Omental fat pad (tissue), 4 donors: ENCODE measurements at places on chromosomes 7 and 10. TPM values are rescaled to one million over a fixed set of nuclear protein-coding genes. Genes with fewer than 3 reads are reported as not detected.
A peak's percentile ranks its signal among the peaks of the same experiment; 100 is the strongest.

ALOX5 gene
- 40.6 TPM for total RNA-seq

OR9A2 gene
- not detected for total RNA-seq

NOLC1 gene
- 48.4 TPM for total RNA-seq

- DNase-seq = peak; percentile 32
These were observed 35.8 kb downstream of the GPER1 start for GRCh38 chr7:1123715-1124114.

DNA sequence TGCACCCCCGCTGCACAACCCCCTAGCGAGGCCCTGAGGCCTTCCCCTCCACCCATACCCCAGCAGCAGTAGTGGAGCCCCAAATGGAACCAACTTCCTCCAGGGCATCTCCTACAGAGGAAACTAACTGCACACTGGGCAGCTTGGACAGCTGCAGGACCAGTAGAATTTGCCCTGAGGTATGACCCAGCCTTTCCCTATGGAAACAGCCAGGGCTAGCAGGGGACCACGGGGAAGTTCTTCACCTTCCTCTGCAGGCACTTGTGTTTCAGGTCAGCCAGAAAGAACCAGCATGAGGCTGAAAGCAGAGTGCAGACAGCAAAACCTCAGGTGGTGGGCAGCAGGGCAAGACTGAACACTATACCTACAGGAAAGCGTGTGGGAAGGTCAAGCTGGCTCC is 5.7 kb upstream of the EEPD1 start:
- DNase-seq = no peak

GRCh38 chr10:34956756-34957155 is 133.4 kb downstream of the CUL2 start:
- DNase-seq = no peak

GRCh38 chr10:9301554-9301953 is 1247.1 kb downstream of the GATA3 start:
- no peak for DNase-seq

DNA sequence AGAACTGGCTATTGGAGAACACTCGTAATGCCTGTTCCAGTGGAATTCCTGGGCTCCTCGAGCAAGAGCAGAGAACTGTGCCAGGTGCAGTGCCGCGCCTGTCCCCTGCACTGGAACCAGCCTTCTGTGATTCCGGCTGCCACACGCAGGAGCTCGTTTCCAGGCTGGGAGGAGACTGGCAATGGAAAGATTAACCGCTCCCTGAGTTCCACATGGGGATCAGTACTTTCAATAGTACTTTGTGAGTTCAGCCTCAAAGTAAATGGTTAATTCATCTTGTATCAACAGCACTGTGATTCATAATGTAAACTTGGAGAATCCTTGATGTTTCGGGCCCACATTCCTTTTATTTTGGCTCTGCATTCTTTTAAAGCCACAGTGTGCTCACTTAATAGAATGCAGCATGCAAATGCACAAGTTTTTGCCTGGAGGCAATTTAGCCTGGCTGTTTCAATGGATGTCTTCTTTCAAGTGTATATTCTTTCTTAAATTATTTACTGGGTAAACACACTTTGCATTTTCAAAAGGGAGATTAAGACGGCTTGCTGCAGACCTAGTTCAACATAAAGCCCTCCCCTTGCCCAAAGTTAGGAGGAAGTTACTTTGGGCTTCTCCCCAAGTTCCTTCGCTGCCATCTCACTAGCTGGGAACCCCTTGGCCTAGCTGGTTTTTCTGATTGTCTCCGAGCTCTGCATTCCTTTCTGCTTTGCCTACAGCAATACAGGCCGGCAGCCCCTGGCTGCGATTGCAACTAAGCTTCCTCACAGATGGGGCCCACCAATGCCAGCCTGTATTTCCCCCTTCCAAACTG is 138.1 kb upstream of the TCF7L2 start:
- DNase-seq = no peak

DNA sequence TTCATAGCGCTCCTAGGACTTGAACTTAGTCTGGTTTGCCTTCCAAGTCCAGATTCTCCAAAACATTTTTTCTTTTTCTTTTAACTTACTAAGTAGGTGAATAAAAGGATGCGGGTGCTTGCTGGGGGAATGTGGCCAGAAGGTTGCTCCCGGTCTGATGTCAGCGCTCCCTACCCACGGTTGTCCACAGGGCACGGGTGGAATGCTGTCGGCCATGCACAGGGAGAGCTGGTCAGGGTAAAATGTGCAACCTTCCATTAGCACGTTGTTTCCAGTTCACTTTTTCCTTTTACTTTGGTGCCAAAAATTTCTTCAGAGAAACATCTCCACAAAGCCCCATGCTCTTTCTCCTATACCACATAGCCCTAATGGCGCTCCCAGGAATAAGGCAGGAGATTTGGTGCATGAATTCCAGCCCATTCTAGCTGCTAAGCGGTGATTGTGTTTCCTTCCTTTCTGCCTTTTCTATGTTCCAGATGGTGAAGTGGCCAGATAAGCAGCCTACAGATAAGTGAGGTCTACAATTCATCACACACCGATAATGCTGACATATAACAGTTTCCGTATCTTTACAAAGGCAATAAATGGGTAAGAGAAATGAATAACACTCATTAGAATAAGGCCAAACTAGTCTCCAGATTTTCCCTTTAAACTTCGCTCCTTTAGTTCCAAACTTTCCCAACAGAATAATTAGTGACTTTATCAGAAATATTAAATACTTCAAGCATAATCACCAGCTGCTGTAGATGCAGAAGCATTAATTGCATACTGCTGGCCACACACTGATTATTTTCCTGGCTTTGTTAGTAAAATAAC is 138.3 kb upstream of the FGFR2 start:
- no peak for DNase-seq

DNA sequence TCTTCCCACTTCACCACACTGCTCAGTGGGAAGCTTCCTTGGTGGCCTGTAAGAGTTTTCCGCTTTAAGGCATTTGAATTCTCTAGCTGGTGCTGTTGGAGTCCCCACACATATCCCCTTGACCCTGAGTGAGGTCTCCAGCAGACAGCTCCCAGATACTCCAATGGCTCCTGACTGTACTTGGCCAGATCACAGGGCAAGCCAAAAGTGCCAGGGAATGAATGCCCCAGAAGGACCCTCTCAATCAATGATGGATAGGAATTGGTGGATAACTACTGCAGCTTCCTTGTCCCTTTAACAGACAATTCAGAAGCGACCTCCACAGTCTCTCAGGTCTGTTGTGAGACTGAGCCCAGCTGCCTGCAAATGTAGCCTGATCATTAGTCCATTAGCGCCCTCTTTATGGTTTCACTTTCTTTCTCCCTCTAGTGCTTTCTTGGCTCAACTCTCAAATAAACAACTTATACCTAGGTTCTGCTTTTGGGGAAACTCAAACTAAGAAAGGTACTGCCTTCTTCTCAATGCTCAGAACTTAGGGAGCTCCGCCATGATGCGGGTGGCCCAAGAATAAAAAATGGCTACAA is 283.0 kb downstream of the TCF7L2 start:
- DNase-seq = no peak

DNA sequence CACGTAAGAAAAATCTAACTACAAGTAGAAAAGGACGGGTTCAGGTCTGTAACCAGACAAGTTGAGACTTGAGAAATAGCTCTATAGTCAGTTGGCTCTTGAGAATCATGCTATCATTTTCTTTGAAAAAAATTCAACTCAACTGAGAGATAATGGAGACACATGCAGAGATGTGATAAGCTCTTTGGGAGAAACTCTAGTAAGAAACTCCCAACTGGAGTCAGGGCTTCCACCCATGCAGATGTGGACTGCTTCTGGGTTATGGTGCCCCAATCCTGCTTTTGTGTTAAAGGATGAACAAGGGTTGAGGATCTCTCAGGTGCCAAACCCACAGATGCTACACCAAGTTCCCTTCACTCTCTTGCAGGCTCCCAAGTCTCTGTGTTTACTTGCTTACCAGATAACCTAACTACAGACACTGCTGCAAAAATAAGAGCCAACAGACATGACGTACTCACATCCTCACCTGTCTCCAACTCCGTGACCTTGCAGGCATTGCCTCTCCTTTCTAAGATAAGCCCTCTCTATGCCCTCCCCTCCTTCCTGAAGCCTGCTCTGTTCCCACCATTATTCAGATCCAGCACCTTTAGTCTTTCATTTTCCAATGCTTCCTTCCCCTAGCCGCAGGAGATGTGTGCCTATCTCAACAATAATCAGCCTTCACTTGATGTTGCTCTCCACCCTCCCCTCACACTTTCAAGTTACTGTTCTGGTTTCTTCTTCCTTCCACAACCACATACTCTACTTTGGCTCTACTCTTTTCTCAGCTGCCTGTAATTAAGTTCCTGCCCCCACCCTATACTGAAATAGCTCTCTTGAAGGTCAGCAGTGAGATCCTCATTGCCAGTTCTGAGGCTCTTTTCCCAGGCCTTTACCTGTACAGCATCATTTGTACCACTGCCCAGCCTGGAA is 130.0 kb downstream of the ICA1 start:
- no peak for DNase-seq

DNA sequence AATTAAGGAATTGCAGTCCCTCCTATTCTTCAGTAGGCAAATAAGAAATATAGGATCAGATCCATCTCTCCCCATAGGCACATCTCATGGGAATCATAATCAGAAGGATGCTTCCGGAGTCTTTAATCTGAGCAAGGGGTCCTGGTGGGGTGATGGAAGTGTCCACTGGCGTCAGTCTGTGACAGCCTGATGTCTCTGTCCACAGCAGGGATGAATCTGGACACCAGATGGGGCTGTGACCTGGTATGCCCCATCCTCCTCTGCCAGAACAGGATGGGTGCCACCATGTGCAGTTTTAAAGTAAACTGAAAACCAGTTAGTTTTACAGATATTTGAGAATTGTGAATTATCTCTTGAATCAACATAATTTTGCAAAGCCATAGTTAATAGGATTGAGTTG is 148.7 kb downstream of the C1GALT1 start:
- DNase-seq = no peak

DNA sequence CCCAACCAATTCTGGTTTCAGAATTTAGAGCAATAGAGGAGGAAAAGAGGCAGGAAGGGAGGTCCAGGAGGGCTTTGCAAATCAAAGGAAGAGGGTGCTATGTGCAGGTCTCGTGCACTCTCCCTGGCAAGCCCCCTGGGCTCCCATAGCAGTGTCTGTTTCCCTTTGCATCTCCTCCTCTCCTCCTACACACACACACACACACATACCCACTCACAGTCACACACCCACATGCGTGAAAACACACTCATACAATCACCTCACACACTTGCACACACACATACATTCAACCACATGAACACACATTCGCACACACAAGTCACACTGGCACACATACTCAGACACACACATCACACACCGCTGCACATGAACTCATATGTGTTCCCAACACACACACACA is 105.3 kb downstream of the OAT start:
- DNase-seq = peak; percentile 16

GRCh38 chr7:106863274-106863997 is 1.6 kb upstream of the PIK3CG start:
- DNase-seq = no peak

GRCh38 chr10:86440874-86441843 is 74.6 kb upstream of the GRID1 start:
- DNase-seq = no peak

GRCh38 chr10:117250411-117250810 is 9.5 kb downstream of the SLC18A2 start:
- DNase-seq = no peak

DNA sequence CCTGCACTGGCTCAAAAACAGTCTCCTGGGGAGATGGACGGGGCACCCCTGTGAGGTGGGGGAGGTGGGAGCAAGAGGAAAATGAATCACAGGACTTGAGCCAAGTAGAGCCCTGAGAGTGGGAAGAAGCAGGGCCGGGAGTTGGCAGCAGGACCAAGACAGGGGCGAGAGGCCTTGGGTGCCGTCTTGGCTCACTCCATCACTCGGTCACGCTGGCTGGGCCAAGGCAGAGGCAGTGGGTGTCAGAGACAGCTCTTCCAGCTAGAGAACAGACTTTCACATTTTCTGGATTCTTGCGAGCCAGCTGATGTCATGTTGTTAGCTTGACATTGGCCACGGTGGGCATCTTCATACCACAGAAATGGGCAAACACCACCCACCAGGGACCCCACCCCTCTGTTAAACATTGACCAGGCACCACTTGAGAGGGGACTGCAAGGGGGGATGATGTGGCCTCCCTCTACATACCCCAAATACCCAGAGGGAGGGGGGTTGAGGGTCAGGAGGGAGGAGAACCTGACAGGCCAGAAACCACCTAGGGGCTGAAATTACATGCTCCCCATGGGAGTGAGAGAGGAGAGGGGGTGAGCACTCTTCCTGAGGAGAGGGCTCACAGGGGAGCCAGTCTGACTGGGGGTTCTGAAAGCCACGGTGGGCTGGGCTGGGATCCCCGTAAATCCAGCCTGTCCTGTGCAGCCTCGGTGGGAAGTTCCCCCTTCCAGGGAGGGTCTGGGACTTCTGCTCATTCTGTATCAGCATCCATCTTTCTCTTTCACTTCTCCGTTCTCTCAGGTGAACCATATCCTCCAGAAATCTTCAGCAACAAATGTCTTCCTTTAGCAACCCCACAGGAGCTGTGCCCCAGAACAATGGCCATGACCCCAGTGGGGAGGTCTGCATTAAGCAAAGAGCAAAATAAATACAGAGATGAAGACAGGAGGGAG is 19.6 kb downstream of the CAMK2B start:
- DNase-seq = peak; percentile 18

- no peak for DNase-seq
These were observed 17.0 kb upstream of the RAPGEF5 start for GRCh38 chr7:22373911-22374310.

- DNase-seq = no peak
These were observed 134.1 kb downstream of the ADARB2 start for GRCh38 chr10:1603181-1603580.

DNA sequence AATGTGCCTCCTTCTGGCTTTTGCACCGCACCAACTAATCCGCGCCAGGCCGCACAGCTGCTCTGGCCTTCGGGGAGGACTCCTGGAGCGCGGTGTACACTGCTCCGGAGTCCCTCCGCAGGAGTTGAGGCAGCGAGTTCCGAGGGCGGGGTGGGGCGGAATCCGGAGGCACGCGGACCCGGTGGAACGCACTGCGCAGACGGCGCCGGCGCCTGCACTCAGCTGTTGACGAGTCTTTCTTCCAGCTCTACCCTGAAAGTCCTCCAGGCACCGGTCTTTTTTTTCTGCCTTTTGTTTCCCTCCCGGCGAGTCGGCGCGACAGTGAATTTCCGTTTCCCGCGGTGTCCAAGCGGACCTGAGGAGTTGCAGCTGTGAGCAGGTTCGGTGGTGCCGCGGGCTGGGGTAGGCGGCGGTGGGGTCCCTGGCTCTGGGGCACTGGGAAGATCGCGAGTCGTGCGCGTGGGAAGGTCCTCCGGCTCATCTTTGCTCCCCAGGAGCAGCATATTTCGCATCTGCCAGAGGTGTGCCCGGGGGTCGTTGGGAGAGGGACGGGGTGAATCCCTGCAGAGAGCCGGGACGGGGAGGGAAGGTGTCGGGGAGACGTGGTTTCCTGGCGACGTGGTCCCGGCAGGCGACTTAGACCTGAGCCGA is 44.1 kb downstream of the SFTPD start:
- peak; percentile 28 for DNase-seq

DNA sequence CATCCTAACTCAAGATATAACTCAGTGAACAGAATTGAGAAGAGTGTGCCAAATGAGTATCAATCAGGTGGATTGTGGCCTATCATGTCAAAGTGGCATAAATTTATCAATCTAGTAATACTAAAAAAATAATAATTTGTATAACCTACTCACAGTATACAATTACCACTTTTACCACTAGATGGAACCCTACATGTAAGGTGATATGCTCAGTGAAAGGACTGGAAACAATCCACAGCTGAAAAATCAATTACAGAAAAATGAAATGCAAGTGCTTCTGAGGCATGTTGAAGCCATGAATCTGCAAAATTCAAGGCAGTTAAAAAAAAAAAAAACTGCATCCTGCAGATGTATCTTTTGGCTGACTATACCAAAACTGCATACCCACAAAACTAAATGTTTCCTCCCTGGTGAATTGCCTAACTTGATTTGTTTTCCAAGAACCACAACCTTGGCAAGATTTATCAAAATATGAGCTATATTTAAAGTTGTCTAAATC is 13.9 kb downstream of the ARHGAP19 start:
- DNase-seq = no peak
